ENCODE measurements at places on chromosomes 6 and 20.

DNA sequence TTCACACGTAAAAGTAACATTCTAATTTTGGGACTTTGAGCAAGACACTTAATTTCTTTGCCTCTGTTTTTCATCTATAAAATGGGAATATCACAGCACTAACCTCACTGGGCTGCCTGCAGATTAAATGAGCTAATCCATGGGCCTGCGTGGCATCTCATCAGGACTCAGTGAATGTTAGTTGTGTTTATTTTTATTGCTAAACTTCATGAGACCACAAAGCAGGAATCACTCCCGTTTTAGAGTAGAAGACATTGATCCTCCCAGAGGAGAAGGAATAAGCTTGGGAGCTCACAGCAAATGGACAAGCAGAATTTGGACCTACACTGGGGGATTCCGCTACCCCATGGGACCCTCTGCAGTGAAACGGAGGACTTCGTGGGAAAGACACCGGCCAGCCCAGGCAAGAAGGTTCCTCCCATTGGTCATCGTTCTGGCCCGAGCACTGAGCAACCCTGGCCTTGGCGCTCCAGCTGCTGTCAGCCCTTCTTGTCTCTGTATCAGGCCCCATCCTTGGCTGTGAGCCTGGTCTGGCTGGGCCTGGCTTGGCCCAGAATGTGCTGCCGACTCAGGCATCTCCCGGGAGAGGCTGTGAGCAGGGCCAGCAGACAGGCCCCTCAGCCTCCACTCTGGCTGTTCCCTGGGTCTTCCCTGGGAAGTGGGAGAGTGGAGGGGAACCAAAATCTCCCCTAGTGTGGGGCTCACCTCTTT, 79.8 kb downstream of the NFATC2 start:
- peak; percentile 71 for DNase-seq

GRCh38 chr6:138035070-138035469, 72.1 kb downstream of the PERP start:
- DNase-seq: no peak

- DNase-seq: peak; percentile 14
These were observed 5.3 kb upstream of the ZNF184 start for GRCh38 chr6:27478141-27478705.

GRCh38 chr6:167588181-167588919, 238.4 kb upstream of the AFDN start:
- peak; percentile 13 for DNase-seq

- no peak for DNase-seq
These were observed 168.3 kb upstream of the ECI2 start for GRCh38 chr6:4303638-4304037.

DNA sequence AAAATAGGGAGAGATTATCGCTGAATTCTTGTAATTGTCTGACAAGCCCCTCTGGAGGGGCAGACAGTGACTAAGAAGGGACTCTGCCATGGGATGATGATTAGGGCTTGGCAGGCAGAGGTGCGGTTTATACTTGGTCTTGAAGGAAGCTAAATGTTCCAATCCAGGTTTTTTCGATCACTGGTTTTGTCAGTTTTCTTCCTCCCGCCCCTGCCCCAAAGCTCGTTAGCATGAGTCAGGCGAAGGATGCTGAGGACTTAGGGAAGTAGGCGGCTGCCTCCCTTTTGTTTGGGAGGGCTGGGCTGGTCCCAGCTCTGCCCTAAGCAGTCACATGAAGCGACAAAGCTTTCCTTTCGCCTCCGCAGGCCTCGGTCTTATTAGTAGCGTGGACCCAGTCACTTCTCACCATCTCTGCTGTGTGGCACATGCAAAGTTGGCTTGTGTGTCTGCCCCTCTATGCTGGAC, 314.2 kb downstream of the CDC5L start:
- DNase-seq: peak; percentile 94

GRCh38 chr6:145802141-145802540, 12.5 kb downstream of the FBXO30 start:
- no peak for DNase-seq

GRCh38 chr6:18978337-18979128, 591.4 kb downstream of the RNF144B start:
- DNase-seq: peak; percentile 5

GRCh38 chr6:152423216-152424103, 213.7 kb downstream of the SYNE1 start:
- no peak for DNase-seq

- no peak for DNase-seq
These were observed 80.6 kb upstream of the EYA4 start for GRCh38 chr6:133160536-133160935.

GRCh38 chr20:51958099-51959065, 156.1 kb upstream of the SALL4 start:
- peak; percentile 82 for DNase-seq

- DNase-seq: no peak
These were observed 35.9 kb upstream of the IL20RA start for GRCh38 chr6:137080711-137081110.

DNA sequence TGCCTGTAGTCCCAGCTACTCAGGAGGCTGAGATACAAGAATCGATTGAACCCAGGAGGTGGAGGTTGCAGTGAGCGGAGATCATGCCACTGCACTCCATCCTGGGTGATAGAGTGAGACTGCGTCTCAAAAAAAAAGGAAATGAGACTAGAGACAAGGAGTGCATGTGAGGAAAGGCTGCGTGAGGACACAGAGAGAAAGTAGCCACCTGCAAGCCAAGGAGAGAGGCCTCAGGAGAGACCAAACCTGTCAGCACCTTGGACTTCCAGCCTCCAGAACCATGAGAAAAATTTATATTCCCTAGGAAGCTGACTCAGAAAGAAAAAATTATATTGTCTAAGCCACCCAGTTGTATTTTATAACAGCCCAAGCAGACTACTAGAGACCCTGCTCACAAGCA, 7.4 kb upstream of the BEND3 start:
- DNase-seq: peak; percentile 40

DNA sequence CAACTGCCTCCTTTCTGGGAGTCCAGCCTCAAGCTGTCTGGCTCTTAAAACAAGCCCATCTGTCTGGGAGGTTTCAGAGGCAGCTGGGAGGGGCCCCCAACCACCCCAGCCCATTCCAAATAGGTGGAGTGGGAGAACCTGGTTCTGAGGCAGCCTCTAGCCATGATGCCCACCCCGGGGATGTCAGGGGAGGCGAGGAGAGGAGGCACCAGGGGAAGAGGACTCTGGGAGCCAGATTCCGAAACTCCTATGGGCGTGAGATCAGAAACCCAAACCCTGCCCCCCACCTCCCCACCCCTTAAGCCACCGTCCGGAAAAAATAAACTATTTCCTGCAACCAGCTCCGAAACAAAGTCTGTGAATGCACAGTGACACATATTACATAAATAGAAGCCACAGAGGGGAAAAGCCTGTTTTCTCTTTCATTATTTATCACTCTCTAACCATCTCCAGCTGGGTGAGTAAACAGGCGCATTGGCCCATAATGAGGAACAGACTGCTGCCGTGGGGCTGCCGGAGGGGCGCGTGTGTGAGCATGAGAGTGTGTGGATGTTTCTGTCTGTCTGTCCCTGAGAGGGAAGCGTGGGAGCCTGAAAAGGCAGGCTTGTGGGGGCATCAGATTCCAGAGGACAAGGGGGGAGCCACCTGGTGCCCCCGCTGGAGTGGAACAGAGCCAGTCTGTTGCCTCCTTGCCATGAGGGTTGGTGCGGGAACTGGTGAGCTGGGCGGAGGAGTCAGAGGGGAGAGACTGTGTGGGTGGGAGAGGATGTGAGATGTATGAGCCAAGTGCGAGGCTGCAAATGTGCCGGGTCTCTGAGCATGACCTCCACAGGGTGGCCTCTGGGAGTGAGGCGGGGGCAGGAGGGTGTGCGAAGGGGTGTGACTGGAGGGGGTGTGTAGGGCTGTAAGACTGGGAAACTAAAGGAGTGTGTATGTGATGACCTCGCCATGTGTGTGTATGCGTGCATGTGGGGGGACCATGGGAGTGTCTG, 14.3 kb upstream of the FOXP4 start:
- DNase-seq: peak; percentile 76

- DNase-seq: no peak
These were observed 1.1 kb upstream of the PRELID3B start for GRCh38 chr20:59043698-59044097.

GRCh38 chr20:64091770-64092169, 7.6 kb upstream of the LKAAEAR1 start:
- DNase-seq: no peak

DNA sequence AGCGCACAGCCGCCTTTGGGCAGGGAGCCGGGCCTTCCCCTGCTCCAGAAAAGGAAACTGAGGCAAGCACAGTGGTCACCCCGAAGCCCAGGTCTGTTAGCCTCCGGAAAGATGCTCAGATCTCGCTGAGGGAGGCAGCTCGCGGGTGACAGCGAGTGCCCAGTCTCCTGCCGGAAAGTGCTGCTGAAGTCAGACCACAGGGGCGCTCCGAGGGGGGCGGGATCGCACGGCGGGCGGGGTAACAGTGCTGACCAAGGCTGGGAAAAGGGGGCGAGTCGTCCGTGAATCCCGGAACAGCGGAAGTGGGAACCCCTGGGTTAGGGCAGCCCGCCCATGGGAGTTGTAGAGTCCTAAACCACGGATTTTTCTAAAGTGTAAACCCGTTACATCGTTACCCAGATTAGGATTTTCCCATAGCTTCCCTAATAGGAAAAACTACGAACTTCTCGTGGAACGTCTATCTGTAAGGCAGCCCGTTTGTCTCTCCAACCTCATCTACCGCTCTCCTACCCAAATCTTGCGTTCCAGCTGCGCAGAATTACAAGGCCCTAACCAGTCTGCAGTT, 504 bp downstream of the VPS16 start:
- DNase-seq: peak; percentile 63

GRCh38 chr6:167441715-167442206, 116.9 kb downstream of the TTLL2 start:
- no peak for DNase-seq

DNA sequence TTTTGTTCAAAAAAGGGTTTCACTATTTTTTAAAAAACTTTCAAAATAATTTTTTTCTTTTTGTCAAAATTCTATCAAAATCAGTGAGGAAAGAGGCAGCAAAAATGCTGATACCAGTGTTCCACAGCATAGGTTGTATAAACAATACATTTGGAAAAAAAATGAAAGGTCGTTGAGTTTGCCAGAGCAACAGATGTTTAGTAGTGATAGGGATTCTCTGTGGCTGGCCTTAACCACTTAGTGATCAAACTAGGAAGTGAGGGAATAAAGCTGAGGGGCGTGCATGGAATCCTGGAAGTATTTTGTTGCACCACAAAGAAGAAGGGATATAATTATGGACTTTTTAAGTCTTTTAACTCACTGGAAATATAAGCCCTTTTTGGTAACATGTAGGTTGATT, 555.3 kb upstream of the CHD6 start:
- no peak for DNase-seq

- no peak for DNase-seq
These were observed 21.8 kb downstream of the CCDC167 start for GRCh38 chr6:37477656-37478435.

- peak; percentile 22 for DNase-seq
These were observed 127.8 kb downstream of the LRRC1 start for GRCh38 chr6:53922539-53922981.

DNA sequence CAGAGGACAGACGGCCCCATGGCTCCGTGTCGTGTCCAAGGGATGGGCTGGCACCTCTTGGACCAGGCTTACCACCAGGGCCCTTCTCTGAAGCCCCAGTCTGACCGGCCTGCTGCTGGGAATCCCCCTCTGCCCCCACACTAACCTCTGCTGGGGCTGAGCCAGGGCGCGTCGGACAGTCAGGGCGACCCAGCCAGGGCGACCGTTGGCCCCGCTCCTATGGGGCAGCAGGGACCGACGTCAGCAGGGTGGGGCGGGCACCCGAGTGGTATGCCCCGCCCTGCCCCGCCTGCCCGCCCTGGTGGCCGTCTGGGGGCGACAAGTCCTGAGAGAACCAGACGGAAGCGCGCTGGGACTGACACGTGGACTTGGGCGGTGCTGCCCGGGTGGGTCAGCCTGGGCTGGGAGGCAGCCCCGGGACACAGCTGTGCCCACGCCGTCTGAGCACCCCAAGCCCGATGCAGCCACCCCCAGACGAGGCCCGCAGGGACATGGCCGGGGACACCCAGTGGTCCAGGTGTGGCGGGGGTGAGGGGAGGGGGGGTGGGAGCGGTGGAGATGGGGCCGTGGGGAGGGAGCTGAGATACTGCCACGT, at the start of gene SLC17A9:
Gene SLC17A9, plus strand, starts transcription at position 337 of the 595 bp plus-strand sequence. Its CDS starts 122 bp downstream, at position 459.
- peak; percentile 26 for DNase-seq

GRCh38 chr6:32288426-32288825, 64.6 kb upstream of the NOTCH4 start:
- DNase-seq: no peak

GRCh38 chr20:23413862-23414422, 7.3 kb downstream of the NAPB start:
- DNase-seq: no peak

GRCh38 chr20:41469868-41470267, 103.2 kb upstream of the EMILIN3 start:
- no peak for DNase-seq

DNA sequence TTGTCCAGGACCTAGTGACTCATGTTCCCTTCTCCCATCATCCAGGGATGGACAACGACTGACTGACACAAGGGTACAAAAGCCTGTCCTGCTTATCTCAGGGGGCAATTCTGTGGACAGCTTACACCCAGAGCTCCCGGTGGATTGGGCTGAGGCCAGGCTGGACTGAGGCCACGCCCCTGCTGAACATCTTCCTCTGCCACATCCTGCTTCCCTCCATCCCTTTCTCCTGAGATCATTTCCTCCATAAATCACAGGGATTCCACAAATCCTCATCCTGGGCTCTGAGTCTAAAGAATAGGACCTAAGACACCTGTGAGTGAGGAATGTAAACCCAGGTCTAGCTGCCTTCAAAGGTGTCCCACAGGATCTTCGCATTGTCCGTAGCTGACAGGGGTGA, 30.4 kb upstream of the RNF24 start:
- peak; percentile 87 for DNase-seq

DNA sequence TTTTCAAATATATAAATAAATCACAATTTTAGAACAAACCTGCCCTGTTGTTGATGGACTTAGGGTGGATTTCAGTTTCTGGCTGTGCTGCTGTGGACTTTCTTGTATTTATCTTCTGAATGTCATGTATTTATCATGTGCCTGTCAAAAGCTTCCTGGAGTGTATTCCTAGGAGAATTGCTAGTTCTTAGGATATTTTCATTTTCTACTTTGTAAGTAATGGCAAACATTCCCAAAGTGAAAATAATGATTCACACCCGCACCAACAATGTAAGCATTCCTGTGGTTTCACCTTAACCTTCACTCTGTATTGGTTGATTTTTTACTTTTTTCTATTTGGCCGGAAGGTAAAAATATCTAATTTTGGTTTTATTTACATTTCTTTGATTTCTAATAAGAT, 387.8 kb downstream of the SMOC2 start:
- DNase-seq: peak; percentile 56

DNA sequence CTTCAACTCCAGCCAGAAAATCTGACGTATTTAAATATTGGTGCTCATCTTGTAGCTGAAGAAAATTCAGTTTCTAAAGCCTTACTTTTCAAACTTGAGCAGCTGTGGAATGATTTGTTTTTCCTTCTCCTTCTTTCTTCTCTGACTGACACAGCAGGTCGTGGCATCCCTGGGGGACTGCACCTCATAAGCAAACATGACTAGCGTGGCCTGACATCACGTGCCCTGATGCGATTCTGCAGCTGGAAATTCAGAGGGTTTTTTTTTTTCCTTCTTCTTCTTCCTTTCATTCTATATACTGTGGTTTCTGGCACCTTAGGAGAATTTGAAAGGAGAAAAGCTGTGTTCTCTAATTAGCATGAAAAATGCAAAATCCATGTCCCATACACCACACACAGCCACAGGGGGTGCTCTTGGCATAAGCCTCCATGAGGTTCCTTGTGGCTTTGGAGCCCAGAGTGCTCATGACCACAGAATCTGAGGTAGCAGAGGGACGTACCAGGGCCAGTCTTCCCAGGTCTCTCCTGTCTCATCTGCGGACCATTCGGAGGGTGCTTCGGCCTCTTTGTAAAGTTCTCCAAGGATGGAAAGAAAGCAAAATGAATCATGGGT, 258.5 kb upstream of the CDH4 start:
- peak; percentile 3 for DNase-seq

All from fibroblast of upper back skin (primary cell).